Activated T-helper 1 cell treated with anti-CD3 and anti-CD28 coated beads, Interleukin-12 subunit alpha, Interleukin-12 subunit beta, Interleukin-2, Interleukin-4 antibody, amounts not matched to agents 30 ng/mL and 10 ng/mL and 1 ng/mL, durations not matched to agents 14 hours and 24 hours and 36 hours (primary cell): ENCODE measurements at places on chromosomes 4 and X.
A peak's percentile ranks its signal among the peaks of the same experiment; 100 is the strongest.

- H3K27ac ChIP-seq = no peak overlapping the region
- DNase-seq = no peak
Measured at GRCh38 chr4:112664611-112665010, 27.7 kb downstream of the LARP7 start.

- no peak within 1 kb of the TSS for H3K27ac ChIP-seq
- H3K4me1 ChIP-seq = peaks cover 5% of the 10 kb centered on the region
- no peak within 1 kb of the TSS for H3K4me3 ChIP-seq
- peaks cover 6% of the 10 kb centered on the region for H3K27me3 ChIP-seq
- no peaks in the 10 kb centered on the region for H3K36me3 ChIP-seq
- no peak for DNase-seq
Measured at GRCh38 chr4:15469402-15470127, at the start of gene CC2D2A. CC2D2A (plus strand) TSS chr4:15469882; CDS start chr4:15475933, 6,051 bp downstream.

DNA sequence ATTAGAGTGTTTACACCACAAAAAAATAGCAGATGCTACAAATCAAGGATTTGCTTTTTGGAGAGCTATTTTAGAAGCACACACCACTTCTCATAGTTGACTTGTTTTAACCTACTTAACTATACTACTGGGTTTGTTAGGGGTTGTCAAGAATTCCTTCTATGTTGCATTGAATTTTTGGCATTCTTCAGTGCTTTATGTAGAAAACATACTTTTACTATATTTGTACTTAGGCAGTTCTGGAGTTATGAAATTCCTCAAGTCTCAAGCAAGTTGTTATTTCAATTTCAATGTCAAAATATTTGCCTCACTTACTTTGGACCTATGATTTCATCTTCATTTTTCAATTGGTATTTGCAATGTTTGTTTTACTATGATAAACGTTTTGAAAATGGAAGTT, 449.6 kb downstream of the GLUD2 start:
- no peaks in the 10 kb centered on the region for H3K4me1 ChIP-seq
- H3K4me3 ChIP-seq = no peak overlapping the region
- H3K27ac ChIP-seq = no peak overlapping the region
- no peak for DNase-seq
- H3K27me3 ChIP-seq = no peaks in the 10 kb centered on the region

- H3K4me1 ChIP-seq = peaks cover 4% of the 10 kb centered on the region
- no peak overlapping the region for H3K4me3 ChIP-seq
- no peak for DNase-seq
- H3K36me3 ChIP-seq = no peaks in the 10 kb centered on the region
- H3K27ac ChIP-seq = no peak overlapping the region
- H3K27me3 ChIP-seq = peaks cover 5% of the 10 kb centered on the region
Measured at GRCh38 chrX:134998246-134998645, 7.5 kb downstream of the SMIM10 start.

DNA sequence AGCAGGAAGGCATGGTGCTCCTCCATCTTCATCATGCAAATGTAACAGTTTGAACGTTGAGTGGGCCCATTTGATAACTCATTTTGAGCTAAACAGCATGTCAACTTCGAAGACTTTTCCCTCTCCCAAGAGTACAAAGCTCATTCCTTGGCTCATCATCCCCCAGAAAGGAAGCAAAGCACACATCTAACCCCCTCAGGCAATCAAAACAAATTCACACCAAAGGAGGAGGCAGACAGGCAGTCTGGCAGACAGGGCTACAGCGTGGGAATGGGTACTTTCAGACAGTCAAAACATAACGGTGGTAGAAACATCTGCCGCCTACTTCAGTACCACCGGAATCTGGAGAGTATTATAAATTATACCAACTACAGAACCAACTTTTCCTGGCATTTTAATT, 81.7 kb downstream of the PCDH19 start:
- H3K4me3 ChIP-seq = no peak overlapping the region
- H3K36me3 ChIP-seq = no peaks in the 10 kb centered on the region
- H3K27me3 ChIP-seq = no peaks in the 10 kb centered on the region
- no peak overlapping the region for H3K27ac ChIP-seq

- no peak for DNase-seq
- H3K4me1 ChIP-seq = no peaks in the 10 kb centered on the region
- no peaks in the 10 kb centered on the region for H3K27me3 ChIP-seq
- no peak overlapping the region for H3K4me3 ChIP-seq
- no peak overlapping the region for H3K27ac ChIP-seq
- H3K36me3 ChIP-seq = no peaks in the 10 kb centered on the region
Measured at GRCh38 chrX:1807301-1807731, 192.5 kb downstream of the ASMT start.

- H3K36me3 ChIP-seq = peaks cover 20% of the 10 kb centered on the region
- peak overlapping the region; percentile 34 for H3K27ac ChIP-seq
- H3K4me3 ChIP-seq = no peak overlapping the region
- peaks cover 8% of the 10 kb centered on the region for H3K4me1 ChIP-seq
Measured at GRCh38 chrX:154401918-154402621, 3.9 kb downstream of the RPL10 start.

GRCh38 chr4:81135501-81135900, 79.5 kb downstream of the PRKG2 start:
- no peaks in the 10 kb centered on the region for H3K27me3 ChIP-seq
- H3K27ac ChIP-seq = no peak overlapping the region
- no peaks in the 10 kb centered on the region for H3K36me3 ChIP-seq
- H3K4me1 ChIP-seq = no peaks in the 10 kb centered on the region

DNA sequence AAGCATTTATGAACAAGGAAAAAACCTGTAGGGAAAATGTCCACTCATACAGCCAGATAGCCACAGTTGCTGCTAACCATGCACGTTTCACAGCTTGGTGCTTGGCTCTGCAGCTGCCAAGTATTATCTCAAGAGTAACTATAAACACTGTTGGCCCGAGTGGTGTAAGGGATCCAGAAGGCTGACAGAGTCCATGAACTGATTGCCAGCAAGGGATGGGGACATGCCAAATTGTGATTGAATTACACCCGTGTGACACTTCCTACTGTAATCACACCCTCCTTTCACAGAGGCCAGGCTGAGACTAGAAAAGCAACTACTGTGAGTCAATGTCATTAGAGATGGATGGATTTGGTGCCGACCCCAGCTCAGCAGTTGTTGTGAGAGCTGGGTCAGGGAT, 223.9 kb upstream of the ANKRD50 start:
- H3K27me3 ChIP-seq = no peaks in the 10 kb centered on the region
- no peak for DNase-seq
- no peaks in the 10 kb centered on the region for H3K4me1 ChIP-seq

GRCh38 chr4:152684007-152684406, 4.2 kb upstream of the TMEM154 start:
- no peak overlapping the region for H3K4me3 ChIP-seq
- no peak for DNase-seq
- peaks cover 55% of the 10 kb centered on the region for H3K4me1 ChIP-seq
- H3K27ac ChIP-seq = no peak overlapping the region

- H3K4me1 ChIP-seq = no peaks in the 10 kb centered on the region
- DNase-seq = no peak
Measured at GRCh38 chr4:106670976-106671375, 302.4 kb upstream of the GIMD1 start.

DNA sequence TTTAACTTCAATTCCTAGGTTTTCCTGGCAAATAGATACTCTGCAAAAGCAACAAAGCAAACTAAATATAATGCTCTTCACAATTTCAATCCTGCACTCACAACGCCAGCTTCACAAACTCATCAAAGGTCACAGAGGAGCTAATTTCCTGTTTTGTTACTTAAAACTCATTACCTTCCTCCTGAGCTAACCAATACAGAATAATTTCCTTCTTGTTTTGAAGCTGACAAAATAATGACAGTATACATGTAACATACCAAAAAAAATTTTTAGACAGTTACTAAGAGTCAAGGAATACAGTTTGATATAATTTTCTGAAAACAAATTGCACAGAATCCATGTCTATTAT, 17.9 kb downstream of the CNOT6L start:
- peak overlapping the region; percentile 69 for H3K27ac ChIP-seq
- H3K27me3 ChIP-seq = no peaks in the 10 kb centered on the region
- peaks cover 22% of the 10 kb centered on the region for H3K36me3 ChIP-seq
- H3K4me1 ChIP-seq = peaks cover 44% of the 10 kb centered on the region
- H3K4me3 ChIP-seq = peak overlapping the region; percentile 48
- no peak for DNase-seq

GRCh38 chr4:111849746-111850284, 295.4 kb upstream of the FAM241A start:
- DNase-seq = no peak
- no peak overlapping the region for H3K27ac ChIP-seq
- peaks cover 4% of the 10 kb centered on the region for H3K27me3 ChIP-seq
- no peak overlapping the region for H3K4me3 ChIP-seq
- H3K4me1 ChIP-seq = no peaks in the 10 kb centered on the region
